ENCODE measurements at places on chromosomes 13 and 19. TPM values are rescaled to one million over a fixed set of nuclear protein-coding genes. Genes with fewer than 3 reads are reported as not detected.

NALCN gene
- 0.12 TPM for total RNA-seq

MAP4K1 gene
- 10.9 TPM for total RNA-seq

PMIS2 gene
- not detected for total RNA-seq

NLRP8 gene
- not detected for total RNA-seq

CYP4F11 gene
- not detected for total RNA-seq

THAP8 gene
- 10.1 TPM for total RNA-seq

ETV2 gene
- total RNA-seq, result 1.3 TPM

CCL25 gene
- not detected for total RNA-seq

ZNF547 gene
- total RNA-seq, result 6.1 TPM

NLRP5 gene
- total RNA-seq, result not detected

MUC16 gene
- 0.43 TPM for total RNA-seq

MBD3L2 gene
- not detected for total RNA-seq

EXOC3L2 gene
- total RNA-seq, result not detected

NXNL1 gene
- total RNA-seq, result not detected

PROZ gene
- not detected for total RNA-seq

ZNF793 gene
- 30.9 TPM for total RNA-seq

ZNF284 gene
- 5.9 TPM for total RNA-seq

CACNA1A gene
- 47.2 TPM for total RNA-seq

TRPC4 gene
- total RNA-seq, result 4.2 TPM

NR1H2 gene
- 28.3 TPM for total RNA-seq
